ENCODE measurements at places on chromosomes 4 and X. TPM values are rescaled to one million over a fixed set of nuclear protein-coding genes. Genes with fewer than 3 reads are reported as not detected.
A peak's percentile ranks its signal among the peaks of the same experiment; 100 is the strongest.

- DNase-seq, result no peak
Observed at GRCh38 chr4:123319639-123320038, 77.0 kb upstream of the SPRY1 start.

DNA sequence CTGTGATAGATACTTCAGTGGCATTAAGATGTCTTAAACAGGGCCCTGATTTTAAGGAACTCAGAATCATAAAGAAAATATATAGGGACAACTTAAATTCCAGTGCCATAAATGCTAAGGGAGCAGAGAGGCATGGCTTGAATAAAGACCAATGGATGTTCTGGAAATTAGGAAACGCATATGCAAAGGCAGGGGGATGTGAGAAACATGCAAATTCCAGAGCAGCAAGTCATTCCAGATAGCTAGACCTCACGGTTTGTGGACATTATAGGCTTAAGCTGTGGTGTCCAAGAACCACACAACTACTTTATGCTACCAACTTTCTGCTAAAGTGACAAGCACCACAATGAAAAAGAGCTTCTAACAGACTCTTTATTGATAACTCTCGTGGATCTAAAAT, 132.6 kb upstream of the ANK2 start:
- no peak for DNase-seq

DNA sequence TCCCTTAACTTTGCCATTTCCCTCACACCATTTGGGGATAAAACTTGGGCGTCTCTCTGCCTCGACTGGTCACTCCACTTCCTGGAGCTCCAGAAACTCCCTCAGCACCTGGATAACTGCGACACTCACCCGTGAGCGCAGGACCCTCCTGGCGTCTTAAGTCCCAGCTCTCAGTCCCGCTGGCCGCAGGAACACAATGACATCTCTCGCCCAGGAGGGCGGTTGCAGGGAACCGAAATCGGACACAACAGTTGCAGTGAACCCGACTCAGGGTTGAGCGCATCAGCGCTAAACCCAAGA, 370.9 kb upstream of the SMIM31 start:
- DNase-seq, result no peak

The HPGD gene
- total RNA-seq, result not detected

The SGMS2 gene
- 1.1 TPM for total RNA-seq

DNA sequence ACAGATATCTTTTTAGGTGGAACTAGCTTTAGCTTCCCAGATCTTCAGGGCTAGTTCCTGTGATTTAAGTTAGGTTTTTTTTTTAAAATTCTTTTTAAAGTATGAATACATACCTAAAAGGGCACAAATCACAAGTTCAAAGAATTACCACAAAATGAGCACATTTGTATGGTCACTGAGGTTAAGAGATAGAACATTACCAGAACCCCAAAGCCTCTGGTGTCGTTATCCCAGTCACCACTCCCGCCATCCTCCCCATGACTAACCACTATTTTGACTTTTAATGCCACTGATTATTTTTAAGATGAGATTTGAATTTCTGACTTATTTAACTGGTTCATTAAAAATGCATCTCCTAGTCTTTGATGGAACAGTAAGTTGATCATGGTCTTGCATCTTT, 5.4 kb downstream of the PGK1 start:
- DNase-seq, result no peak

The CXorf49B gene
- total RNA-seq, result not detected

- DNase-seq, result no peak
Observed at GRCh38 chr4:71237641-71238040, 101.2 kb upstream of the SLC4A4 start.

DNA sequence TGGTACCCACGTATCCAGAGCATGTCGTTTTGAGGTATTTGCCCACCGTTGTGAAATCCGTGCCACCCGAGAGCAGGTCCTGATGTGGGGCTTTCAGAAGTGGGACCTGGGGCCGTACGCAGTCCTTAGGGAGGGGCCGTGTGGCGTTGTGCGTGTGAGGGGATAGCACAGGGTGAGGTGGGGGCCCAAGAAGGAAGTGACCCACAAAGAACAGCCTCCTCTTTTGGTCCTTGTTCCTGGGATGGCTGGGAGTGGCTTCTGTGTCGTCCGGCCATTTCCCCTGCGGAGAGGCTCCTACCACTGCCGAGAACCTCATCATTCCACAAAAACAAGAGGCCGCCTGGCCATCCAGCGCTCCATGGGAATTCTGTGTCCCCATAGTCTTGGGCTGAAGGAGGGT, 17.0 kb upstream of the MSANTD1 start:
- DNase-seq, result no peak

The PNMA6E gene
- total RNA-seq, result not detected

GRCh38 chr4:169774466-169775445, 17.0 kb upstream of the HPF1 start:
- peak; percentile 9 for DNase-seq

DNA sequence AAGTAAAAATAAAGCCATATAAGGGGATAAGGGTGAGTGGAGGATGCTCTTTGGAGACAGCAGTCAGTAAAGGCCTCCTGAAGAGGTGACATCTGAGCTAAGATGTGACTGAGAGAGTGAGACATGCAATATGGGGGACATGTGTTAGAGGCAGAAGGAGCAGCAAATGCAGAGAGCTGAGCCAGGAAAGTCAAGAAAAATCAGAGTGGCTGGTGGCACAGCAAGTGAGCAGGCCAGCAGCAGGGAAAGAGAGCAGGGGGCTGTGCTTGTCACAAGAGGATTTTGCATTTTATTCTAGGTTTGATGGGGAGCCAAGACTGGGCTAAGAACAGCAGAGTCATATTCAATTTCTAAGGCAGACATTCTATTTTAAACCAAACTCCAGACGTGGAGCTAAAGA, 394.5 kb downstream of the KCNIP4 start:
- DNase-seq, result no peak

DNA sequence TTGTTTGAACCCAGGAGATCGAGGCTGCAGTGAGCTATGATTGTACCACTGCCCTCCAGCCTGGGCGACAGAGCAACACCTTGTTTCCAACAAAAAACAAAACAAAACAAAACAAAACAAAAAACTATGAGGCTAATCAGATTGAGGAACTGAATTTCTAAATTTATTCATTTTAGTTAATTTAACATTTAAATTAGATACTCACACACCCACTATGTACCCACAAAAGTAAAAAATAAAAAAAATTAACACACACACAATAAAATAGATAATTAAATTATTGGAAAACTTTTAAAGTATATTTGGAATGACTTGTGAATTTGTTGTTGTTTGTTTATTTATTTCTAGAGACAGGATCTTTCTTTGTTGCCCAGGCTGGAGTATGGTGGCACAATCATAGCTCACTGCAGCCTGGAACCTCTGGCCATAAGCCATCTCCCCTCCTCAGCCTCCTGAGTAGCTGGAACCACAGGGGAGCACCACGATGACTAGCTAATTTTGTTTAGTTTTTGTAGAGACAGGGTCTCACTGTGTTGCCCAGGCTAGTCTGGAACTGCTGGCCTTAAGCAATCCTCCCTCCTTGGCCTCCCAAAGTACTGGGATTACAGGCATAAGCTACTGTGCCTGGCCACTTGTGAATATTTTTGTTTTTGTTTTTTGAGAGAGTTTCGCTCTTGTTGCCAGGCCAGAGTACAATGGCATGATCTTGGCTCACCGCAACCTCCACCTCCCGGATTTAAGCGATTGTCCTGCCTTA, 9.8 kb upstream of the ZNF157 start:
- no peak for DNase-seq

- DNase-seq, result no peak
Observed at GRCh38 chr4:18611026-18611425, 589.5 kb upstream of the LCORL start.

The MAGEC3 gene
- total RNA-seq, result not detected

DNA sequence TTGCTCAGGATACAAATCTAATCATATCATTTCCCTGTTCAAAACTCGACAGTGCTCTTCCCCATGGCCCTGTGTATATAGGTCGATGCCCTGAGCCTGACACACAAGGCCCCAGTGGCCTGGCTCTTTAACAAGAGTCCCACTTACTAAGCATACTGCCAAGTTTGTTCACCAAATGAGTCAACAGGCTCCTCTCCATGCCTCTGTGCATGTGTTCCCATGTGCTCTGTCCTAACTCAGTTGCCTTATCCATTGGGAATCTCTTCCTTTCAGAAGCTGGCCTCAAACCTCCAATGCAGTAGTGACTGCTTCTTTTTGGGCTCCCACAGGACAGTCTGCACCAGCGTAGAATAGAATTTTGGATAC, 18.9 kb upstream of the CXCR3 start:
- no peak for DNase-seq

The POU3F4 gene
- total RNA-seq, result not detected

DNA sequence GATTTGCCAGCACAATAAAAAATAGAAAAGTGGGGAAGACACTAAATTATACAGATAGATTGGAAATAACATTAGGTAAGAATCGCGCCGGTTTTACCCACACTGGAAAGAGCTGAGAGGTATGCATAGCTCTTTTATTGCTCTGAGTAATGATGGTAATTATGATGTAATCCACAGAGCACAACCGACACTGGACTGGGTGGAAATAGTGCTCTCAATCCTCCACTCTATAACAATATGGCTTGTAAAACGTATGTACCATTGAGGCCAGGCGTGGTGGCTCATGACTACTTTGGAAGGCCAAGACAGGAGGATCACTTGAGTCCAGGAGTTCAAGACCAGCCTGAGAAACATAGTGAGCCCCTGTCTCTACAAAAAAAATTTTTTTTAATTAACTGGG, 104.3 kb upstream of the RAPGEF2 start:
- DNase-seq, result no peak

DNA sequence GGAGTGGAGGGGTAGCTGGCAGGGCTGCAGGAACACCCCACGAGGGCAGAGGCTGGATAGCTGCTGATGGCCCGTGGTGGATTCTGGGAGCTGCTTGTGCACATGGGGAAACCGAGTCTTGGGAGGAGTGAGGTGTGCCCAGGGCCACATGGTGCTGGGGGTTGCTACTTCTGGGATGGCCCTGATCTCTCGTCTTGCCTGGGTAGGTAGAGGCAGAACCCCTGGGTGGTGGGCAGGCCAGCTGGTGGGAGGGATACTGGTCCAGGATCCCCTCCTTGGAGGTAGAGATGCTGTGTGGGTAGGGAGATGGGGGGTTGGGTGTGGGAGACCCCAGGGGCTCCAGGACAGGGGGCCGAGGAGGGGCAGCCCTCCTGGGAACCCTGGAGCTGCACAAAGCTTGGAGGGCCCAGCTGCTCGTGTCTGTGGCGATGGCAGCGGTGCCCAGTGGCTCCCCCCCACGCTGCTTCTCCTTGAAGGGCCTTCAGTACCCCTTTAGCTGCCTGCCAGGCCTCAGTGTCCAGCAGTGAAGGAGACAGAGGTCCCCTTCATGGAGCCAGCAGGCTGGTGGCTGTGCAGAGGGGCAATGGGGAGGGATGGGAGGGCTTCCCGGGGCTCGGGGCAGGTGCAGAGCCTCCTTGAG, 3.2 kb downstream of the NAT8L start:
- no peak for DNase-seq

The CLNK gene
- not detected for total RNA-seq

GRCh38 chr4:111450867-111451266, 694.4 kb upstream of the FAM241A start:
- DNase-seq, result no peak

DNA sequence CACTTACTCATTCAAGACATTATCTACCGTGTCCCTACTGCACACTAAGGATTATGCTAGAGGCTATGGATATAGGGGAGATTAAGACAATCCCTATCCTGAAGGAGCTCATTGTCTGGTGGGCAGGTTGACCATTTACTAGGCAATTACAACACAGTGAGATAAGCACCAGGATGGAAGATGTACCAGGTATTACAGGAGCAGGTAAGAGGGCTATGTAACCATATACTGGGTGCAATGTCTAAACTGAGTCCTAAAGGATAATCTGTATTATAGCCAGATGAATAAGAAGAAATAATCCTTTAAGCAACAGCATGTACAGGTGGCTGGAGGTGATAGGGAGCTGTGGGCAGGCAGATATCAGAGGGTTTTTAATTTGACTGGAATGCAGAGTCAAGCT, 113.3 kb upstream of the TBC1D9 start:
- DNase-seq, result no peak

DNA sequence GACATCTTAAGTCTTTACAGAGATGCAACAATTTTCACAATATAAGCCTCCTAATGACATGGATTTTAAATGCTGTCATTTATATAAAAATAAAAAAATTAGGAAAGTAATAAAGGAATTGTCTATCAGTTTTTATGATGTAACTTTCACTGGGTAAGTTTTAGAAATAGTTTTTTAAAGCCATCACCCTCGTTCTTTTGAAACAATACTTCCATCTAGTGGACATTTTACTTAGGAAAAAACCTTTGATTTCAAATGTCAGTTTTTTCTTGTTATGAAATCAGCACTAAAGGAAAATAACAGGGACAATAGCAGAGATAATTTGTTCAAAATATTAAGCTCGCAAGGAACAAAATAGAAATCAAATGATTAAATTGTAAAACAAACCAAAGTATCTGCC, 24.3 kb upstream of the NDNF start:
- DNase-seq, result peak; percentile 18

DNA sequence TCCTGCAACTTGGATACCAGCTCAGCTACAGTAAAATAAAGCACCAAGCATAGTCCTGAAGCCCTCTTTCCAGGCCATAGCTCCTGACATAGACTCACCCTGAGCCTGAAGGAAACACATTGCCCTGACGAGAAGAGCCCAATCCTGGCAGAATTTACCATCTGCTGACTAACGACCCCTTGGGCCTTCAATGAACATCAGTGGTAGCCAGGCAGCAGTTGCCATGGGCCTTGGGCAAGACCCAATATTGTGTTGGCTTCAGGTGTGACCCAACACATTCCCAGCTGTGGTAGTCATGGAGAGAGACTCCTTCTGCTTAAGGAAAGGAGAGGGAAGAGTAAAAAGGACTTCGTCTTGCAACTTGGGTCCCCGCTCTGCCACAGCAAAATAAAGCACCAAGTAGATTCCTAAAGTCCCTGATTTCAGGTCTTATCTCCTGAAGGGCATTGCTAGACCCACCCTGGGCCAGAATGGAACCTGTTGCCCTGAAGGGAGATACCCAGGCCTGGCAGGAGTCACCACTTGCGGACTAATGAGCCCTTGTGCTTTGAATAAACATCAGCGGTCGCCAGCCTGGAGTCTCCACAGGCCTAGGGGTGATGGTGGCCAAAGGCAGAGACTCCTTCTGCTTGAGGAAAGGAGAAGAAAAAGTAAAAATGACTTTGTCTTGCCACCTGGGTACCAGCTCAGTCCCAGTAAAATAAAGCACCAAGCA, 902.6 kb downstream of the C4orf33 start:
- no peak for DNase-seq

The GABRB1 gene
- not detected for total RNA-seq

GRCh38 chrX:13428053-13428786, 108.4 kb upstream of the ATXN3L start:
- peak; percentile 39 for DNase-seq
